ENCODE measurements at places on chromosomes 1 and 21. TPM values are rescaled to one million over a fixed set of nuclear protein-coding genes. Genes with fewer than 3 reads are reported as not detected.

The KLF18 gene
- total RNA-seq, result not detected

The OXCT2 gene
- total RNA-seq, result 1.2 TPM

DNA sequence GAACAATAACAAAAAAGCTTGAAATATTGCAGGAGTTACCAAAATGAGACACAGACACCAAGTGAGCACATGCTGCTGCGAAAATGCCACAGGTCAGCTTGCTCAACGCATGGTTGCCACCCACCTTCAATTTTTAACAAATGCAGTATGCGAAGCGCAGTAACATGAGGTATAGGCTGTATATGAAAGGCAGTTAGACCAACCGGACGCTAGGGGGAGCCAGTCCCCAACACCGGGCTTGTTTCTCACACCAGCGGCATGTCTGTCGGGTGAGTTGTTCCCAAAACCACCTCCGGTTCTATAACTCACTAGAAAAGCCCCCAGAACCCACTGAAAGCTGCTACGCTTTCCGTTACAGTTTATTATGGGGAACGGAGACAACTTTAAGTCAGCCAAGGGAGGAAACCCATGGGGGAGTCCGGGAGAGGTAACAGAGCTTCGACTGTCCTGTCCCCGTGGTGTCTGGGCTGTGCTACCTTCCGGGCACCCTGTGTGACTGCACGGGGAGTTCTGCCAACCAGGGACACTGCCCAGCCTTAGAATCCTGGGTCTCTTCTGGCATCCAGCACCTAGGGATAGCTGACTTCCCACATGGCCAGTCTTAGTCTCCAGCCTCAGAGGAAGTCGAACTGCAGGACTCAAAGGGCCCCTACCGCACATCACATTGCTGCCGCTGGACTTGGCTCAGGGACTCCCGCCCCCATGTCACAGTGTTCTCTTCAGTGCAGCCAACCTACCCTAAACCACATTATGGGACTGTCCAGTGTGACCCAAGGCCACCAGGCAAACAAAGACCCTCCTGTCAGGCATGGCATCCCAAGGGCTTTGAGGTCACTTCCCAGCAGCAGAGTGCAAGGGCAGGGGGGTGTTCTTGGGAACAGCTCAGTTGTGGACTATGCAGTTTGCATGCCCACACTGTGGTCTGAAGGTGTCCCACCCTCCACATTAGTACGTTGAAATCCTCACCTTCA is 14.0 kb downstream of the RNF187 start:
- DNase-seq, result peak; percentile 84

- DNase-seq, result no peak
These were observed 34.4 kb upstream of the LRP8 start for GRCh38 chr1:53362270-53362669.

- no peak for DNase-seq
These were observed 19.8 kb downstream of the CCT8 start for GRCh38 chr21:29053656-29054055.

DNA sequence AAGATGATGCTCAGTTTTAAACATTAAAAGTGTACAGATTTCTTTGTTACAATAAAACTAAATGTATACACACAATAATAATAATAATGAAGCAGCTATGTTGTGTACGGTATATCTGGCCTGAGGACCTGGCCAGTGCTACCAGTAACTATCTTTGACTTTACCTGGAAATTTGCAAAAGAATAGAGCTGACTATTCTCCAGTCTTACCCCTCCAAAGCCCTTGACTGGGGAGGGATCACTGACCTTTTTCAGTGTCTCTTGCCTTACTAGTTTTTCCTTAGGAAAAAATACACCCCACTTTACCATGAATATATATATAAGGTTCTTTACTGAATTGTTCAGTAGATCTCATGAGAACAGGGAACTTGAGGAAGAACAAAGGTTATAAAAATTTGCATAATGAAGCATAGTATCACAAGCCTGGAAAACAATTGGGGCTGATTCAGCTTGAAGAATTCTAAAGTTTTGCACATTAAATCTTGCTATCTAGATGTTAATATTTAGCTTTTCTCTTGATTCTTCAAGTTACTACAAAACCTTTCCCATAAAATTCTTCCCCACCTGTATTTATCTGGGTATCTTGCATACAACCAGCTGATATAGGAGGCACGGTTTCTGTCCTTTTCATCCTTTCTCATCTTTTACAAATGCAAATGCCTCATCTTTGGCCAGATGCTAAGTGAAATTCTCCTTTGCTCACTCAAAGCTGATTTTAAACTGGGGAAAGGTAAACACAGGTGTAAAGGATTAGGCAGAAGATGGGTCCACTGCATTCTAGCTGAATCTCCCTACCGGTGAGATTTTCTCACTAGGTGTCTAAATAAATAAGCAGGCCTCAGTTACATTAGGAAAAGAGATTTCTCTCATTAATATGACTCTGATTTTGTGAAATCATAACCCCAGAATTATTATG is 25.0 kb upstream of the SLAMF1 start:
- DNase-seq, result no peak

GRCh38 chr1:84271441-84272151 is 29.9 kb upstream of the SAMD13 start:
- peak; percentile 51 for DNase-seq

- DNase-seq, result no peak
These were observed 103.2 kb upstream of the OLFM3 start for GRCh38 chr1:102099916-102100315.

DNA sequence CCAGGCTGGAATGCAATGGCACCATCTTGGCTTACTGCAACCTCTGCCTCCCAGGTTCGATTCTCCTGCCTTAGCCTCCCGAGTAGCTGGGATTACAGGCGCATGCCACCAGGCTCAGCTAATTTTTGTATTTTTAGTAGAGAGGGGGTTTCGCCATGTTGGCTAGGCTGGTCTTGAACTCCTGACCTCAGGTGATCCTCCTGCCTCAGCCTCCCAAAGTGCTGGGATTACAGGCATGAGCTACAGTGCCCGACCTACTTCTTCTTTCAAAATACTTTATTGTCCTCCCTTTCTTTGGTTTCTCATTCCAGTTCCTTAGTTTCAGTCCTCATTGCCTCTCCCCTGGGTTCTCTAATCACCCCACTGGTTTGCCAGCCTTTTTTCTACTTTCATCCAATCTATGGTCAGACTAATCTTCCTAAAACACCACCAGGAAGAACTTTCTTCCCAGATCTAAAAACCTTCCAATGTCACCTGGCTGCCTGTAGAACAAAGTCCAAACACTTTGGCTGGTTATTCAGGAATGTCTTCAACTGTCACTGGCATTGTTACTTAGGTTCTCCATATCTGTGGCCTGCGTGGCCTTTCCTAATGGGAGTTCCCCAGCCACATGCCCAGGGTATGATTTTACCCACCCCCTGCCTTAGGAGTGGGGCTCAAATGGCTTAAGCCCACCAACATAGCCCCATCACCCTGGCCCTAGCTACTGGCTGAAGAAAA is 29.0 kb upstream of the SLC30A1 start:
- DNase-seq, result no peak

GRCh38 chr1:241355311-241356010 is 1.5 kb downstream of the RGS7 start:
- no peak for DNase-seq

- no peak for DNase-seq
These were observed 75.9 kb upstream of the SMYD2 start for GRCh38 chr1:214205053-214205452.

GRCh38 chr1:27360159-27361043 is 6.4 kb downstream of the MAP3K6 start:
- peak; percentile 44 for DNase-seq

DNA sequence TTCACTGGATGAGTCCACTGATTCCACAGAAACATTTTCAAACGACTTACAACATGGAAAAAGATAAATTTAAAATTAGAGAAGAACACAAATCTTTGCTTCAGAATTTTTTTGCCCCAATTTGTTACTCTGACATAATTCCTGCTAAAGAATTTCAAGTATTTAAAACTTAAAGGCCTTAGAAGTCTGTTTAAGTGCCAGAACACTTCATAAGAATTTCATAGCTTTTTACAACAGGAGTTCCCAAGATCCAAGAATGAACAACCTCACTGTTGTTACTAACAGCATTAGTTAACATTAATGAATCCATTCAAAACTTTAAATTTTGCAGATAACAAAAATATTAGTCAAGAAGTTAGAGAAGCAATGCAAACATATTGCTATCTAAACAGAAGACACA is 31.7 kb downstream of the ARHGAP29 start:
- no peak for DNase-seq

GRCh38 chr21:42699196-42699595 is 45.8 kb downstream of the PDE9A start:
- no peak for DNase-seq

- DNase-seq, result no peak
These were observed 28.1 kb upstream of the COL6A2 start for GRCh38 chr21:46069719-46070279.

DNA sequence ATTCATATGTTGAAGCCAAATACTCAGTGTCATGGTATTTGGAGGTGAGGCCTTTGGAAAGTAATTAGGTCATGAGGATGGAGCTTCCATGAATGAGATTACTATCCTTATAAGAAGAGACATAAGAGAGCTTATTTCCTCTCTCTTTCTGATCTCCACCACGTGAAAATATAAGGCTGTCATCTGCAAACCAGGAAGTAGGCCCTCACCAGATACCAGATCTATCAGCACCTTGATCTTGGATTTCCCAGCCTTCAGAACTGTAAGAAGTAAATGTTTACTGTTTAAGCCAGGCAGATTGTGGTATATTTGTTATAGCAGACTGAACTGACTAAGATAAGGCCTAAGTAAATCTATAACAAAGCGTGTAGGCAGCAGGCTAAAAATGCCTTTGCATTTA is 25.3 kb downstream of the RBM11 start:
- no peak for DNase-seq

GRCh38 chr1:98975113-98975512 is 29.5 kb downstream of the PLPPR5 start:
- DNase-seq, result no peak

- DNase-seq, result no peak
These were observed 10.2 kb upstream of the CACHD1 start for GRCh38 chr1:64459743-64460142.

- DNase-seq, result no peak
These were observed 24.1 kb upstream of the LBR start for GRCh38 chr1:225451840-225452515.

- DNase-seq, result peak; percentile 43
These were observed 12.3 kb downstream of the PHLDA3 start for GRCh38 chr1:201456499-201457309.

DNA sequence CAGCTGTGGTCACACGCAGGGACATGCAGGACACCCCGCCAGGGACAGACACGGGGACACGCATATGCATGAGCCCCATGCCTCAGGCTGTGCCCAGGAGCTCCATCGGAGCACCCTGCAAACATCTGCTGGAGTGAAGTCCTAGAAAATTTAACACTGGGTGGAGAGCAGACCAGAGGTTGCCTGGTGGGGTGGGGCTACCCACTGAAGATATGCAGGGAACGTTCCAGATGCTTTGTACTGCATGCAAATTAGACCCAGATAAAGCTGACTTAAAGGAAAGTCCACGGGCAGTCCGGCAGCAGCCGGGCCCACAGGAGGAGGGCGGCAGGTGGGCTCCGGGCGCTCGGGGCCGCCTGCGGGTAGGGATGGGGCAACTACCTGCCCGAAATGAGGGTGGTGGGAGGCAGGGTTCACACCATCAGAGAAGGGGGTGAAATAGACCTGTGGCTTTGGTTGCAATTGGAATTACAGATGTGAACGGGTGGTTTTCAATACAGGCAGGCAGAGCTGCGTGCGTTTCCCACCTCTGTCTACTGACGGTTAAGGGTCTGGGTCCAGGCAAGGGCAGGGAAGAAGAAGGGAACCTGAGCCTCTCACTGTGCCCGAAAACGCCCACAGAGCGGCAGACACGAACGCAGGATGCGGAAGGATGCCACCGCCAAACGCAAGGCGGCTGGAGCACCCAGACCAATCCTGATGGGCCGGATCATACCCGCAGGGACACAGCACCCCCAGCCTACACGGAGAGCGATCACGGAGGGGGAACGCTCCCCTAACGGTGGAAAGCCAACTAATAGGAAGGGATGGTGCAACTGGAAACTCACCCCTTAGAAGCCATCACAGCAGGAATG is 21.0 kb downstream of the CFAP74 start:
- DNase-seq, result no peak

DNA sequence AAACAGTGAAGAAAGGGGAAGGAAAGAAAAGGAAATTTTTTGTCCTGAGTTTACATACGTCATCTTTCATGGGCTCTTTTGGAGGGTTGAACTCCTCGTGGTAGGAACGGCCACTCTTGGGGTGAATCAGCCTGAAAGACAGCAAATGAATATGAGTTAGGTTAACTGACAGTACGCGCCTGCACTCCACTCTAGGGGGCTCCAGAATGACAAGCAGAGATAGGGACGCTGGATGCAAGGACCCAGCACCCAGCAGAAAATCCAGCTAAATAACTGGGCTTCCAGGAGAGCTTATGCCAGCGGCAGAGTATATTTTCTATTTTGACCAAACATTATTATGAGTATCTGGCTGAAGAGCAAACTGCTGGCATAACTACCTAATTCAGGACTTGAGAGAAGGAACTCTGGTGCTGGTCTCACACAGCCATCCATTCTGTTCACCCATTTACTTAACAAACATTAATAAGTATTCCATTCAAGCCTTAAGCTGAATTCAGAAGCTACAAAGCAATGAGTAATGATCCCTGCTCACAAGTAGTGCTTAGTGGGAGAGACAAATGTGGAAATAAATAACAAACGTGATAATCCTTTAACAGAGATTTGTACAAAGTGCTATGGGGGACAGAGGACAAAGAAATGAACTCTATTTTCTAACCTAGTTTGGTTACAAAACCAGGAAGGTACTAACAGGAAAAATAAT is 22.1 kb downstream of the AK2 start:
- DNase-seq, result no peak

- no peak for DNase-seq
These were observed 658.5 kb upstream of the ADGRL2 start for GRCh38 chr1:81142099-81142826.

- DNase-seq, result no peak
These were observed 90.8 kb upstream of the SLC25A33 start for GRCh38 chr1:9448132-9449109.

GRCh38 chr1:63742526-63742925 is 31.3 kb upstream of the ROR1 start:
- no peak for DNase-seq

- no peak for DNase-seq
These were observed 25.9 kb downstream of the RPAP2 start for GRCh38 chr1:92324784-92325183.

GRCh38 chr1:30906631-30907441 is 1.7 kb downstream of the SDC3 start:
- no peak for DNase-seq

- no peak for DNase-seq
These were observed 90.1 kb downstream of the TLR5 start for GRCh38 chr1:223052931-223053330.

Measured in colonic mucosa (tissue), 4 donors.